H9 (cell line): ENCODE measurements at places on chromosomes 5 and 9. TPM values are rescaled to one million over a fixed set of nuclear protein-coding genes. Genes with fewer than 3 reads are reported as not detected.

GRCh38 chr5:114056185-114056538 is 305.7 kb upstream of the KCNN2 start:
- peaks cover 5% of the 10 kb centered on the region; the same call in 1 of the 2 replicates for H3K27me3 ChIP-seq
- DNase-seq = peak; percentile 38
- no peaks in the 10 kb centered on the region for H3K36me3 ChIP-seq
- peak overlapping the region; percentile 73; the same call in 2 of the 3 replicates for H3K4me3 ChIP-seq
- no peak overlapping the region for H3K27ac ChIP-seq
- peaks cover 6% of the 10 kb centered on the region; the same call in 1 of the 2 replicates for H3K4me1 ChIP-seq

GRCh38 chr5:95022967-95023695 is 261.8 kb downstream of the MCTP1 start:
- no peak overlapping the region for H3K4me3 ChIP-seq
- no peaks in the 10 kb centered on the region for H3K4me1 ChIP-seq
- H3K36me3 ChIP-seq = no peaks in the 10 kb centered on the region
- no peak for DNase-seq
- no peaks in the 10 kb centered on the region for H3K27me3 ChIP-seq

GRCh38 chr5:67425514-67425913 is 228.9 kb upstream of the CD180 start:
- peaks cover 7% of the 10 kb centered on the region; the same call in 1 of the 2 replicates for H3K4me1 ChIP-seq
- DNase-seq = no peak
- no peaks in the 10 kb centered on the region for H3K27me3 ChIP-seq
- no peak overlapping the region for H3K27ac ChIP-seq

DNA sequence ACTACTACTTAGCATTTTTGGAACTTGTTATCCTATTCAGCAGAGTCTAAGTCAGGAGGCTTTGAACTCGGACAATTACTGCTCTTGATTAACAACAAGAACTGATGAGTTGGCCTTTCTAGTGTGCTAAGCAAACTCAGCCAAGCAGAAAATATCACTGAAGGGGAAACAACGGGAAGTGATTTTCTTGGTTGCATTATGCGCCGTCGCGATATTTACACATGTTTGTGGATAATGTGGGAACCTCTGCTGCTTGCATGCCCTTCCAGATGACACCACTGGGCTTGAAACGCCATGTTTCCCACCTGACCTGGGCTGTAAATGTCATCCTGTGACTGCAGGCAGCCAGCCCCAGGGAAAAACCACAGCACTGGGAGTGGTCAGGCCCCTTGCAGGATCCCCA is 205.5 kb downstream of the PAX5 start:
- no peak overlapping the region for H3K4me3 ChIP-seq
- no peaks in the 10 kb centered on the region for H3K27me3 ChIP-seq
- H3K27ac ChIP-seq = no peak overlapping the region
- no peaks in the 10 kb centered on the region for H3K36me3 ChIP-seq
- H3K4me1 ChIP-seq = no peaks in the 10 kb centered on the region; the same call in 1 of the 2 replicates
- no peak for DNase-seq

DNA sequence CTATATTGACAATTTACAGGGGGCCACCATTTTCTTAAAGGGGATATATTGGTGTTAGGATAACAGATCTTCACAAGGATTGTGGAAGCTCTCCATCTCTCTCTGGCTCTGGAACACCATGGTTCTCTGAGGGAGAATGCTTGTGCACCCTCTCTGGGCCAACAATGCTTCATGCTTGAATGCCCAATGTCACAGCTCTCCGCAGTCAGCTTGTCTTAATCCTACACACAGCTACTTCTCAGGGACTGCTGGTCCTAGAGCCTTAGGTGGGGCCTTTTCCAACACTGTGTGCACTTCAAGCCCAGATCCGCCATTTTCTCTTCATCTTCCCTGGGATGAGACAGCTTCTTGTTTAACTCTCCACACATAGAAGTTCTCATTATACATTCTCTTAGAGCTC is 6.9 kb upstream of the PDLIM4 start:
- no peak overlapping the region for H3K4me3 ChIP-seq
- H3K36me3 ChIP-seq = no peaks in the 10 kb centered on the region
- no peak for DNase-seq
- H3K27ac ChIP-seq = no peak overlapping the region

- H3K27me3 ChIP-seq = no peaks in the 10 kb centered on the region
- H3K36me3 ChIP-seq = no peaks in the 10 kb centered on the region
- no peak for DNase-seq
- H3K27ac ChIP-seq = no peak overlapping the region
- no peaks in the 10 kb centered on the region for H3K4me1 ChIP-seq
These were observed 72.8 kb upstream of the PPARGC1B start for GRCh38 chr5:149657324-149657723.

- DNase-seq = no peak
- H3K36me3 ChIP-seq = no peaks in the 10 kb centered on the region
- H3K4me1 ChIP-seq = no peaks in the 10 kb centered on the region; the same call in 1 of the 2 replicates
These were observed 30.6 kb downstream of the GFRA3 start for GRCh38 chr5:138243794-138244193.

GRCh38 chr9:88980740-88981203 is 10.5 kb upstream of the S1PR3 start:
- H3K4me1 ChIP-seq = no peaks in the 10 kb centered on the region
- H3K27ac ChIP-seq = no peak overlapping the region
- H3K36me3 ChIP-seq = peaks cover 14% of the 10 kb centered on the region
- no peak overlapping the region for H3K4me3 ChIP-seq

DNA sequence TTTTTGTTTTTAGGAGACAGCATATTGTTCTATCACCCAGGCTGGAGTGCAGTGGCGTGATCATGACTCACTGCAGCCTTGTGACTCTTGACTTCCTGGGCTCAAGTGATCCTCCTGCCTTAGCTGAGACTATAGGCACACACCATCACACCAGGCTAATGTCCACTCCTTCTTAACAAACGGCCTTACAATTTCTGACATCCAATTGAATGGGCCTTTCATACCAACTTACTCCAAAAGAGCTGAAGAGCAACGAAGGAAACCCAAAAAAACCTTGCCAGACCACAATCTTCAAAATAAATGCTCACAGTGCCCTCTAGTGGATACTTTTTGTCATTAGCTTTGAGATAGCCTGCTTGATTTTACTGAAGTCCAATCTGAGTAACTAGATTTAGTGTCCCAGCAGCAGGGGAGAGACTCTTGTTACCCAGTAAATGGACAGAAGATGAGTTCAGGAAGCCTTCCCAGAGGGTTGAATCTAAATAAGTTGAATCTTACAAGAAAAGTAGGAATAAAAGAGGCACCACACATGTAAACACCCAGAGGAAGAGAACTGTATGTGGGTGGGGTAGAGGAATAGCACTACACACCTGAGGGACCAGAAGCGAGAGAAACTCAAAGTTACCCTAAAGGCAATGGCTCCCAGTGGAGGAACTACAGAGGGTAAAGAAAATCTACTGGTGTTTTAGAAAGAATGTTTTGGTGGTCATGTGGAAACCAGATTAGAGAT is 9.3 kb downstream of the ZNF622 start:
- H3K4me1 ChIP-seq = no peaks in the 10 kb centered on the region
- no peaks in the 10 kb centered on the region for H3K27me3 ChIP-seq
- no peak overlapping the region for H3K4me3 ChIP-seq
- H3K36me3 ChIP-seq = peaks cover 47% of the 10 kb centered on the region

DNA sequence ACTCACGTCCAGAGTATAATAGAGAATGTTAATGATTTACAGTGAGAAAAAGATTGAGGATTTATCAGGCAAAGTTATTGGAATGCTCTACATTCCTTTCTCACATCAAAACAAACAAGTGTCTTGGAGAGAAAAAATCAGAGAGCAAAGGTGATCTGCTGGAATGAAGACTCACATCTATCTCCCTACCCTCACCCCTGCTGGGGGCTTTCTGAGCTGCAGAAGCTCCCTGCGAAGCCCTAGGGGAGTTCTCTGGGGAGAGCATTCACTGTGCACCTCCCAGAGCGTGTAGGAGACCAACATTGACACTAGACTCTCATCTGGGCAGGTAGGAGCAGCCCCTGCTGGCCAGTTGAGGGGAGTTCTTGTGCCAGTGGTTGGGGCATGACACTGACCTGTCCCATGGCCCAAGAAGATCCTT is 76.6 kb upstream of the ADAMTS16 start:
- no peaks in the 10 kb centered on the region for H3K36me3 ChIP-seq
- H3K4me1 ChIP-seq = no peaks in the 10 kb centered on the region
- H3K27me3 ChIP-seq = no peaks in the 10 kb centered on the region
- no peak overlapping the region for H3K4me3 ChIP-seq

Gene GNA14
- 0.37 and 0.48 TPM in 2 replicates for total RNA-seq

DNA sequence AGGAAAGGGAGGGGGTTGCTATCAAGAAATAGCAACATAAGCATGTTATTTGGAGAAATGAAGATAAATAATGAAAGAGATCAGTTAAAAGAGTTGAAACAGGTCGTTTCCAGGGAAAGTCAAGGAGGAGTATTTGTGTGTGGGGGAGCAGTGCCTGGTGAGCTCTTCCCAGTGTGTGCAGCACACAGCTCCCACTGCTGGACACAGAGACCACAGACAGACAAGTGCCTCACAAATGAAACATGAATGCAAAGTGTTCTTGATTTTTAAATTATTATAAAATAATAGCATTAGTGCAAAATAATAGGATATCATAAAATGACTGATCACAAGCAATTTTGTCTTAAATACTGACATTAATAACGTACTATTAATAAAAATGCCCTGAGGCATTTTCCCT is 40.8 kb downstream of the LIFR start:
- no peaks in the 10 kb centered on the region; the same call in 1 of the 2 replicates for H3K4me1 ChIP-seq
- no peaks in the 10 kb centered on the region; the same call in 1 of the 2 replicates for H3K36me3 ChIP-seq
- no peak overlapping the region for H3K4me3 ChIP-seq
- no peak overlapping the region for H3K27ac ChIP-seq
- DNase-seq = no peak

- H3K36me3 ChIP-seq = peaks cover 61% of the 10 kb centered on the region
- no peaks in the 10 kb centered on the region for H3K4me1 ChIP-seq
- H3K27me3 ChIP-seq = no peaks in the 10 kb centered on the region
- no peak overlapping the region for H3K4me3 ChIP-seq
- no peak overlapping the region for H3K27ac ChIP-seq
These were observed 139.5 kb downstream of the NIPBL start for GRCh38 chr5:37015795-37016666.

DNA sequence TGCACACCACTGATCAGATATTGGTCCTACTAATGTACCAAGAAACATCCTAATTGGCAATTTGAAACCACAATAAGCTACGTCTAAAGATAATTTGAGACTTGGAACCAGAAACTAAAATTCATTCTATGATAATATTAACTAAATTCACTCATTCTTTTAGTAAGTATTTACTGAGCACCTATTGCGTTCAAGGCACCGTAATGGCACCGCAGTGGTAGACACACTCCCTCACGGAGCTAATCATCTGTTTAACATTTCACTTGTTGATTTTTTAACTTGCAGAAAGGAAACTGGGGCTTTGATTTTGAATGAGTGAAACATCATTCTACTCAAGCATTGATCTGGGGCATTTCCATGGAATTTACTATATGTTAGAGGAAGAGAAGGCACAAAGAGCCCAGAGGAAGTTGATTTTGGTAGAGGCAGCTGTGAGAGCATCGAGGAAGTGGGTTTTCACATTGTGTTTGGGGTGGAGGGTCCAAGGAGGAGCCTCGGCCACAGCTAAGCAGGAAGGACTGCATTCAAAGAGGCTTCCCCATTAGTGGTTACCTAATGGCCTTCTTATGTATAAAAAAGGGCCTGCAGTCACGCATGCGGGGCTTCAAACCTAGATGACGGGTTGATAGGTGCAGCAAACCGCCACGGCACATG is 7.1 kb downstream of the RAPGEF1 start:
- no peak overlapping the region for H3K4me3 ChIP-seq
- H3K27me3 ChIP-seq = no peaks in the 10 kb centered on the region
- no peak for DNase-seq
- H3K27ac ChIP-seq = peak overlapping the region; percentile 8
- H3K4me1 ChIP-seq = peaks cover 6% of the 10 kb centered on the region; the same call in 1 of the 2 replicates
- H3K36me3 ChIP-seq = 0 out of 2 replicates have a peak, but pooled peaks cover 4% of the 10 kb centered on the region

DNA sequence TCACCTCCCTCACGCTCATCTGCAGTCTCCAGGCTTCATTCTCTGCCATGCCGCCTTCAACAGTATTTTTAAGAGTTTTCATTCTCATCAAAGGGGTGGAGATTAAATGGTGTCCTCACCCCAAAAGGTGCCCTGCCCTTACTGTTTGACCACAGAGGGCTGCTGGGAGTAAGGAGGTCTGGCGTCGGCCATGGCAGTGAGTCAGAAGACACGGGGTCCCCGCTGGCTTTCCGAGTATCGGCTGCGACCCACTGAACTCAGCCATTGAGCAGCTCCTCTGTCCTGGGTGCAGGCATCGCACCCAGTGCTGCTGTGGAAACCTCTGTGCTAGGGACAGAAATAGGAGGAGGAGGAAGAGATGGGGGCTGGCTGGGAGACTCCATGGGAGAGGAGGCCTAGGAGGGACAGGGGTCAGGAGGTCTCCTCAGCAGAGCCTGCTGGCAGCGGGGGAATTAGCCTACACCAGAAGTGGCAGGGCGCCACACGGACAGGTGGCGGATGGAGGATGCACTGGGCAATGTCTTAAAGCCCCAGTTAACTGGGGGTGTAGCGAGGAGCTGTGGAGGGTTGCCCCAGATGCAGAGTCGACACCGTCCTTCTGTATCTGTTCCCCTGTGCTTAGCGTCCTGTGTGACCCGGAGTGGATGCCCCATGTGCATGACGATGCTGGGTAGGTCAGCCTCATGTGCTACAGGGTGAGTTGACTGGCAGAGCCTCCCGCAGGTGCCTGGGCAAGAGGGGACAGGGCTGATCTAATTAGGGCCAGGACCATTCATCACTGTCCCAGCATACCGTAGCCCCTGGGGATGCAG is 15.4 kb upstream of the PLEKHG4B start:
- no peaks in the 10 kb centered on the region; the same call in 1 of the 2 replicates for H3K36me3 ChIP-seq
- H3K27me3 ChIP-seq = no peaks in the 10 kb centered on the region
- DNase-seq = no peak
- H3K4me1 ChIP-seq = peaks cover 1% of the 10 kb centered on the region; the same call in 1 of the 2 replicates
- no peak overlapping the region for H3K27ac ChIP-seq

DNA sequence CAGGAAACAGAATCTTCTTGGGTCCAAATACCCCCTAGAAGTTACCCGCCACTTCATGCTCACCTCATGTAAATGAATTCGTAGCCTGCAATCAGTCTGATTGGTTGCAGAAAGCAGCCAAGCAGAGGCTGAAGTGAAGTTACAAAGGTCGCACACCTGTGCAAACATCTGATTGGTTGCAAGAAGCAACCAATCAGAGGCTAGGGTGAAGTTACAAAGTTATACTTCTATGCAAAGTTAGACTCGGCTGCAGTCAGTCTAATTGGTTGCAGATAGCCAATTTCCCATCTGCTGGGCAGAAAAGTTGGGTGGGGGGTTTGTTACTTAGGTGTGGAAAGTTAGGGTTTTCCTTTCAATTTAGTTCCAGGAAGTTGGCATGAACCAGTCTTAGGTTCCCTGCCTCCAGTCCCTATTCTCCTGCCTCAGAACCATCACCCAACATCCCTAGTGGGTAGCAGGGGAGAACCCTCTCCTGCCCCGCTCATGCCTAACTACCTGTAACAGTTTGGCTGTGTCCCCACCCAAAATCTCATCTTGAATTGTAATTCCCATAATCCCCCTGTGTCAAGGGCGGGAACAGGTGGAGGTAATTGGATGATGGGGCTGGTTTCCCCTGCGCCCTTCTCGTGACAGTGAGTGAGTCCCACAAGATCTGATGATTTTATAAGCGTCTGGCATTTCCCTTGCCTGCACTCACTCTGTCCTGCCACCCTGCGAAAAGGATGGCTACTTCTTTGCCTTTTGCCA is 1.2 kb upstream of the RUSC2 start:
- H3K27me3 ChIP-seq = no peaks in the 10 kb centered on the region
- H3K4me1 ChIP-seq = peaks cover 4% of the 10 kb centered on the region; the same call in 1 of the 2 replicates
- no peak for DNase-seq

- H3K27me3 ChIP-seq = no peaks in the 10 kb centered on the region
- no peaks in the 10 kb centered on the region for H3K36me3 ChIP-seq
- H3K4me1 ChIP-seq = peaks cover 10% of the 10 kb centered on the region; the same call in 1 of the 2 replicates
- H3K27ac ChIP-seq = no peak overlapping the region
These were observed 881.1 kb upstream of the DMAC1 start for GRCh38 chr9:8680658-8681057.
